LHCN-M2 (cell line): ENCODE measurements at places on chromosomes 1 and 21.

- DNase-seq = peak; percentile 83
Measured at GRCh38 chr1:229625915-229626831, at the start of the genes TAF5L and URB2. Gene TAF5L (minus strand): TSS chr1:229626122. CDS start chr1:229614482, 11,640 bp downstream. Gene URB2 (plus strand): TSS chr1:229626247. CDS start chr1:229627634, 1,387 bp downstream.

GRCh38 chr1:81006502-81006901, 794.2 kb upstream of the ADGRL2 start:
- DNase-seq = no peak

GRCh38 chr1:119713039-119713748, 1.5 kb downstream of the PHGDH start:
- no peak for DNase-seq

GRCh38 chr1:223712194-223712849, at the start of gene CAPN2:
Gene CAPN2 (plus strand): TSS chr1:223712539. CDS start chr1:223712641, 102 bp downstream.
- peak; percentile 84 for DNase-seq

DNA sequence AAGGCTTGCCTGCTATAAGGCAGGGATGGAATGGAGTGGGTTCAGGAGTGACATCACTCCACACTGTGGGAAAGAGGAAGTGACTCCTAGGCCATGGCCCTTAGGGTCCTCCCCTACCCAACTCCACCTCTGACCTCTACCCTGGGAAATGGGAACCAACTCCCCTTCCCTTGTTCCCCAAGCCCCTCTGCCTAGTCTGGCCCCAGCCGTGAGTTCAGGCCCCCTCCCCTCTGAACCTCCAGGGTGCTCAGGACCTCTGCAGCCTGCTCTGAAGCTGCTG, 3.8 kb upstream of the GUCA2A start:
- DNase-seq = no peak
